ENCODE measurements at places on chromosomes 16 and 17. TPM values are rescaled to one million over a fixed set of nuclear protein-coding genes. Genes with fewer than 3 reads are reported as not detected.

Gene NPIPA3
- 0.22 TPM for total RNA-seq

Gene ALDOC
- 48.5 TPM for total RNA-seq

Gene HOXB3
- total RNA-seq, result not detected

Gene TBC1D3
- total RNA-seq, result not detected

Gene CHD9NB
- total RNA-seq, result 1.9 TPM

Gene TP53TG3B
- total RNA-seq, result not detected

Gene ZNRF1
- 18.3 TPM for total RNA-seq

Gene SLC5A2
- total RNA-seq, result not detected

Gene AOC2
- total RNA-seq, result 1.3 TPM

Gene ABCA6
- total RNA-seq, result 9.4 TPM

Gene BPTF
- total RNA-seq, result 67.5 TPM

Gene CD7
- total RNA-seq, result not detected

Gene RNU2-1
- total RNA-seq, result not detected

Gene KCNG4
- not detected for total RNA-seq

Gene TMEM114
- not detected for total RNA-seq

Gene IGSF6
- not detected for total RNA-seq

Gene HGS
- total RNA-seq, result 83.4 TPM

Gene TMED6
- 0.22 TPM for total RNA-seq

Gene DOC2B
- 0.32 TPM for total RNA-seq

Gene MBTD1
- total RNA-seq, result 16.9 TPM

Gene TUBB3
- 121 TPM for total RNA-seq

Gene MMD
- total RNA-seq, result 10.6 TPM

Gene KLHL10
- total RNA-seq, result 0.13 TPM

Gene APPBP2
- 60.3 TPM for total RNA-seq

Gene MT3
- not detected for total RNA-seq

All from articular chondrocyte of knee joint (primary cell).